ENCODE measurements at places on chromosomes 1 and 21.

GRCh38 chr21:44780767-44781459 is 20.7 kb downstream of the UBE2G2 start:
- DNase-seq = no peak

- no peak for DNase-seq
Measured at GRCh38 chr1:42006836-42007235, 88.1 kb upstream of the HIVEP3 start.

DNA sequence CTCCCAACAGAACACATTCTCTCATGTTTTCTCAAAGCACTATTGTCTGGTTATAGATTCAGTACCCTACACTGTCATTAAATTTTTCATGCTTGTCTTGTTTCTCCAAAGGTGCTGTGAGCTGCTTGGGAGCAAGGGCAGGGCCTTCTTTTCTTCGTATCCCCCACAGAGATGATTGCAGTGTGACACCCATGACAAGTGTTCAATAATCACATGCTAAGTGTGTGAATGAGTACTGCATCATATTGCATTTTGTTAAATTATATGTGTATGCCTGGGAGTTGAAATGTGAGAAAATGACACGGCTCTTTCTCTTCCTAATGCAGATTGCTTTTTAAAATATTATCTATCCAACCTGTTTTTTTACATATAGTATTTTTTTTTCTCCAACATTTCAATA is 57.3 kb upstream of the MAGI3 start:
- DNase-seq = no peak

- no peak for DNase-seq
Measured at GRCh38 chr1:28343405-28343804, 14.6 kb downstream of the MED18 start.

GRCh38 chr1:53413175-53414001 is 45.8 kb upstream of the DMRTB1 start:
- DNase-seq = no peak

- DNase-seq = no peak
Measured at GRCh38 chr21:31837618-31838390, 35.0 kb upstream of the HUNK start.

DNA sequence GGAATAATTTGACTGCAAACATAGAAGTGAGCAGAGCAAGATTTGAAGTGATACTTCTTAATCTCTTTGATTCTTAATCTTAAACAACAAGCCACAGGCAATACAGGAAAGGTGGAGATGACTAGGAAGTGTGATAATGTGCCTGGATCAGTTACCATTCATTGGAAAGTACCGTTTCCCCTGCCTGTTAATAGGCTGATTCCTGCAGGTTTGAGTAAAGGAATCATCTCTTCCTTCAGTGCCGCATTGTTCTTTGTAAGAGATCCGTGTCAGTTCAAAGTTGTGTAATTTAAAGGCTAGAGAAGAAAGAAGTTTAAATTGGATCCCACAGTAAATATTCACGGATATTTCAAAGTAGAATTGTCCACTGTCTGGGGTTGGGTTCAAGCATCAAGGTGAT is 43.5 kb upstream of the BCL10 start:
- DNase-seq = no peak

DNA sequence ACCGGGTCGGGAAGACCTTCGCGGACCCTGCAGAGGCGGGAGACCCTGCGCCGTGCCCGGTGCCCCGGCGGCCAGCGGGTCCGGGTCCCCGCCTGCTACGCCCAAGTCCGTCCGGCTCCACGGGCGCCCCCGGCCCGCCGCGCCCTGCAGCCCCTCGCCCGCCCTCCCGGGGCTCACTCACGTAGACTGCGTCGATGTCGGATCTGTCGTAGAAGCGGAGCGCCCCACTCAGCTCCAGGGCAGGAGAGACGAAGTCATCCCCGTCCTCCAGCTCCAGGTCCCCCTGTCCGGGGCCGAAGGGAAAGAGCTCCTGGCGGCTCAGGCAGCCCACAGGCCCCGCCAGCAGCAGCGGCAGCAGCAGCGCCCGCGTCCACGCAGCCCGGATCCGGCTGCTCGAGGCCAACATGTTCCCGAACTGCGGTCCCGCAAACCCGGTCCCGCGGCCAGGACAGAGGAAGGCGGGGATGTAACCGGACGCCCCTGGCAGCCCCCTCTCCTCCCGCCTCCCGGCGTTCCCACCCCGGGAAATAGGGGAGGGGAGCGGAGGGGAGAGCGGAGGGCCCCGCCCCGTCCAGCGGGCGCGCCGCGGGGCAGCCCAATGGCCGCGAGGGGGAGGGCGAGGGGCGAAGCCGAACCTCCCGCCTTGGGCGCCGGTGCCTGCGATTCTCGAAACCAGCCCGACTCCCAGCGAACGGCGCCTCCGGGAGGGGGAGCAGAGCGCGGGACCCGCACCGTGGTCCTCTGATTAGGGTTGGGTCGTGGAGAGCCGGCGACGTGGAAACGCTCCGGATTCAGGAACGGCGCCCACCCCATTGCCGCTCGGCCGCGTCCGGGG is at the start of gene NID1:
TSS of gene NID1 (minus strand) at position 417 of the 835 bp plus-strand sequence. CDS start at position 406, 11 bp downstream.
- no peak for DNase-seq

- no peak for DNase-seq
Measured at GRCh38 chr1:213055767-213056166, 4.7 kb downstream of the RPS6KC1 start.

DNA sequence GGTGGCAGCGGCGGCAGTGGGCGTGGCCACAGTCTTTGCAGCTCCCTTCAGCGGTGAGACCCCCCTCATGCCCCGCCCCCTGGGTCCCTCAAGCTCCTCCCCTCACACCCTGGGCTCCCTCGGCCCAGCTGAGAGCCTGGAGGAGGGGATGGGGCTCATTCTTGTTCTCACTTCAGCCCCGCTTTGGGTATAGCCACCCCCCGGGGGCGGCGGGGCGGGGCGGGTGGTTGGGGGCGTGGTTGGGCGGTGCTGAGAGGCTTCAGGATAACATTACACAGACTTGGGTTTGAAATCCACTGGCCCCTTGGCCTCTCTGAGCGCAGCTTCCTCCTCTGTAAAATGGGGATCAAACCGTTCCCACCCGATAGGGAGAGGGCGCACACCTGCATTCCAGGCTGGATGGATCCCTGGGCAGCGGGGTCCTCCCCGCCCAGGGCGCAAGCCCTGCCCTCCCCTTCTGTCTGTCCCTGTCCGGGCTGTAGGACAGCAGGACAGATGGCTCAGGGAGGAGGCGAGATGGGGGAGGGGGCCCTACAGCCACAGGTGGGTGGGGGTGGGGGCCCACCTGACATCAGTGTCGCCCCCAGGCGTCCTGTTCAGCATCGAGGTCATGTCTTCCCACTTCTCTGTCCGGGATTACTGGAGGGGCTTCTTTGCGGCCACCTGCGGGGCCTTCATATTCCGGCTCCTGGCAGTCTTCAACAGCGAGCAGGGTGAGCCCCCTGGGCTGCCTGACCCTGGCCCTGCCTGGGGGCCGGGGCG is 5.1 kb downstream of the CLCNKA start:
- DNase-seq = no peak

DNA sequence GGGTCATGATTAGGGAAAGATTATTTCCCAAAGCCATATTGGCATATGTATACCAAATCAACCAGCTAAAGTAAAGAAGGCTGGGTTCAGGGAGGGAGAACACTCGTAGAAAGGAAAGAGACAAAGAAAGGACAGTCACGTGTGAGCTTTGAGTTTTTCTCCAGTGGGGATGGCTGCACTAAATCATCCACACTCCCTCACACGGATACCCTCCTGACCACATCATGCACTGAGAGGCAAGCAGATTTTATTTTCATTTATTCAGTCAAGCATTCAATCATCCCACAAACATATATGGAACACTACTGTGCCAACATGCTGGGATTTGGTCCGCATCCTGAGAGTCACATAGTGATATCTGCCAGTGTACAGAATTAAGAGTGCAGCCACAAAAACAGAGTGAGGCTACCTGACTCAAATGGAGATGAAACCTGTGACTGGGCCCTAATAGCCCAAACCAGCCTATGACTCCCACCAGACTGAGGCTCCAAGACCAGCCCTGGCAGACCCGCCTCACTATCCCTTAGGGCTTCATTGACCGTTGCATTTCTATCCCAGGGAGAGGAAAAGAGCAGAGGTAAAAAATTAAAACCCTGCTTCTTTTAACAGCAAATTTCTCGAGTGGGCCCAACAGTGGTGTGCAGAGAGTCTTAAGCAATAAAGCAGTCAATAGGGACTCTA is 155.9 kb downstream of the BARHL2 start:
- no peak for DNase-seq

DNA sequence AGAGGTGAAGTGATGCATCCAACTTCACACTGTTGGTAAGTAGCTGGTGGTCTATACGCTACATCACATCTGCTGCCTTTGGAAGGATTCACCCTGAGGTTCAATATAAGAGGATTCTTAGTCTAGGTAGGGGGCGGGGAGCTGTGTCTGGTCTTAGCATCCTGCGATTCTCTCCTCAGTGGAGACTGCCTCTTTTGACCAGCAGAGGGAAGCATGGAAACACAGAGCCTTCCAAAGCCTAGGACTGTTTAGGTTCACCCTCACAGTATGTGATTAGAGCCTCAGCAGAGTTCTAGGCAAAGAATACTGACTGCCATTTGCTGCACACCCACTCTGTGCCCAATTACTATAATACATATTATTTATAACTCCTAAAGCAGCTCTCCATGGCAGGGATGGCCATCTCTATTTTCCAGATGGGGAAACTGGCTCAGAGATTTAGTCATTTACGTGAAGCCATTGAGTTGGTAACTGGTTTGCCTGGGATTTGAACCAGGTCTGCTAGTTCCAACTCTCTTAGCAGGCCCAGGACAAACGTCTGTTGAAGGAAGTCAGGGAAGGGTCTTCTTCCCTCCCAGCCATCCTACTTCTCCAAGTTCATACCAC is 28.9 kb upstream of the EFCAB14 start:
- no peak for DNase-seq

GRCh38 chr1:43600033-43601020 is 49.6 kb upstream of the KDM4A start:
- no peak for DNase-seq

DNA sequence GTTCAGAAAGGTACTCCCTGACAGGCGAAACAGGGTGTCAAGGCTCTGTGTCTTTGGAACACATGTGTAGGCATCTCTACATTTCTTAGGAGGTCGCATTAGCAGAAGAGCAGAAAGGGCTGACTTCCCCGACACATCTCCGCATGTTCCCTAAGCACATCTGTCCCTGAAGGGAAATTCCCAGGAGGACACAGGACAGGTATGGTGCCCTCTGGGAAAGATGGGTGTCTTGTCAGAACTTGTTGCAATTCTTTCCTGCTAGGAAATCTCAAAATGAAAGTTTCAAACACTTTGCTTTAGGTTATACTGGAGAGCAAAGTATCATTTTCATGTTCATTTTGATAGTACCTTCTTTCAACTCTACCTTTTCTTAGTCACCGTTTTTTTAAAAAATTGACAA is 2.0 kb downstream of the DSCAM start:
- DNase-seq = no peak

- no peak for DNase-seq
Measured at GRCh38 chr21:34912022-34912945, 136.8 kb downstream of the RUNX1 start.

GRCh38 chr1:112762541-112763500 is 47.7 kb upstream of the PPM1J start:
- no peak for DNase-seq

DNA sequence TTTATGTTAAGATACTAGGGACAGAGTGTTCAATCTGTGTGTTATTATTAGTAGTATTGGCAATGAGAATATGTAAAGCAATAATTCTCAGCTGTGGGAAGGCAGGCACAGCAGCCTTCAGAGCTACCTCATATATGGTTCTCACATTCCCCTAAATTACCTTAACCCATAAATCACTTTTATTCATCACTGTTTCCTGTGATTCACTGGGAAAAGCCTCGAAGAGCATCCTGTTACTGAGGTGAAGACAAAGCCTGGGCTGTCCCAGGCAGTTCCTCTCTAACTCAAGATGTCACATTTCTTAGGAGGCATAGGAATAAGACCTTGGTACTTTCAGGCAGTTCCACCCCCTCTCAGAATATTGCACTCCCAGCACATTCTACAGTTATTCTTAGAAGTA is 965.7 kb downstream of the NCAM2 start:
- no peak for DNase-seq

- DNase-seq = no peak
Measured at GRCh38 chr1:107706182-107706581, 258.8 kb downstream of the VAV3 start.

DNA sequence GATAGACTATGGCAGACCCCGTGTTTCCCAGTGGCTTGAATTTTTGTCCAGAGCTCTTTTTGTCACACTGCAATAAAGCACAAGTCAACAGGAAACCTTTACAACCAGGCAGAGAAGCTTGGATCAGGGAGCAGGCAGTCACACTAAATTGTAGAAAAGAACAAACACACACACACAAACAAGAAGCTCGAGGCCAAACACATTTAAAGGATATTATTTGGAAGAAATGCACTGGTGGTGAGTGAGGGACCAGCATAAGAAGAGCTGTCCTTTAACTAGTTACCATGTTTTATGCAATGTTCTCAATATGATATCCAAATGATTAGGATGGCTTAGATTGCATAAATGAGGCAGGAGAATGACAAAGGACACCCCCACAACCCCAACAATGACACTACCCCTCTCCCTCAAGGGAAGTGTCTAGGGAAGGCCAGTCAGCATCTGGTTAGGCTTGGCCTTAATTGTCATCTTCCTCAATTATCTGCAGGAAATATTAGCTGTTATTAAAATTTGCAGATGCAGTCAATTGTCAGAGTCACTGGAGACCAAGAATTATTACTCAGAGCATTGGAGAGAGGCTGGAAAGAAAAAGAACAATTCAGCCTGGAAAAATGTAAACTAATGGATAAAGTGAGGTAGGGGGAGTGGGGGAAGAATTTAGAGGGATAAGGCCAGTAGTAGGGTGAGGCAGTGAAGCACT is 35.3 kb downstream of the DDR2 start:
- DNase-seq = no peak

DNA sequence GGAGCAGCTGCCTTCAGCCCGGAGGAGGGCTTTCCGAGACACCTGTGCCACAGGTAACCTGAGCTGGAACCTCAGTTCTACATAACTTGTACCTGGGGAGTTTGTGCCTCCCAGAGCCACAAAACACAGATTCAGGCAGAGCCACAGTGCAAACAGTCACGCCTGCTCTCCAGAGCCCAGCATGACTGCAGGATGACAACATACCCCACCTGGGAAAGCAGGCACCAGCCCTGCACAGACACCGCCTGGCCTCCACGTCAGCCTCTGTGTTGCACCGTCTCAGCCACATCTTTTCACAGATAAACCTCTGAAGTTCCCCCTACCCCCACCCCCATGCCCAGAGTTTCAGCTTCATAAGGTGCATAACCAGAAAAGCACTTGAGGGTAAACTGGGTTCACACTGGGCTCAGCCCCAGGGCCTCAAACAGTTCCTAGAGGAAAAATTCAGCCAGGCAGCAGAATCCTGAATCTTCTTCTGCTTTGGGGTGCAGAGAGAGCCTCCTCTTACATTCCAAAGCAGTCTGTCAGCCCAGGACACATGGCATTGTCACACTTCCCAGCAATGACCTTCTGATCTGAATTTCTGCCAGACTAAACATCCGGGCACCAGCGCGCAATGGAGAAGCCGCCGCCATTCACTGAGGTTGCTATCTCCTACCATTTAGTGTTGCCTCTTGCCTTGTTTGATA is 229.5 kb downstream of the TOMM20 start:
- no peak for DNase-seq

DNA sequence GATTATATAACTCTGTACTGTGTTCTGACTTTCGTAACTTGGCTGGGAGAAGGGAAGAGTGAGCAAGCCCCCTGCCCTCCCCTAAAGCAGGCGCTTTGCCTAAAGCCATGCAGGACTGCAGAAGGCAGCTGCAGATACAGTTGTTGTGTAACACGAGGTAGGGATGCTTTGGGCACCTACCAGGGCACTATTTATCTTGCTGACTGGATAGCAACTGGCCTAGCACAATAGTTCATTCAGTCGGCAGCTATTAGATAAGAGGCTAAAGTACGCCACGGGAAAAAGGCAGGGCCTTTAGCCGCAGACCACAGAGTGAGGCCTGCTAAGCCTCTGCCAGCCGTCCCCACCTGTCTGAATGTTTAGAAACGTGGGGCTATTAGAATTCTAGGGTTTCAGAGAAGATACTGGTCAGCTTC is 80.9 kb downstream of the TTC3 start:
- DNase-seq = no peak

Measured in stimulated activated CD8-positive, alpha-beta memory T cell treated with anti-CD3 and anti-CD28 coated beads, Interleukin-15, amount 100 ng/mL, for 24 hours (primary cell).